ENCODE measurements at places on chromosomes 16 and 17.

- no peak for DNase-seq
Measured at GRCh38 chr17:79251824-79252223, 177.2 kb downstream of the ENGASE start.

DNA sequence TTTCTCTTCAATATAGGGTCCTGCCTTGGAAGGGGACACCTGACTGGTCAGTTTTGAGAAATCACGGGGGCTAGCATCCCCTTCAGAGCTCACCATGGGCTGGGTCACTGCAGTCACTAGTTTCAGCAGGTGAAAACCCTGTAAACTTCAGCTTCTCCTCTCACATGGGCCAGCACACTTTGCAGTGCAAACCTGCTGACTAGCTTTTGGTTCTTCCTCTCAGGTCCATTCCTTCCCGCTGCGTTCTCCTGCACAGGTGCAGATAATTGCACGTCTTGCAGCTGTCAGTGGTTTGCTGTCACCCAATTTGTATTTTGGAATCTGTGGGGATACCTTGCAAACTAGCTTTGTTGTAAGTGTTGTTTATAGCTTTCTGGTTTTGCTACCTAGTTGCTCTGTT is 95.1 kb downstream of the LYRM1 start:
- DNase-seq = no peak

DNA sequence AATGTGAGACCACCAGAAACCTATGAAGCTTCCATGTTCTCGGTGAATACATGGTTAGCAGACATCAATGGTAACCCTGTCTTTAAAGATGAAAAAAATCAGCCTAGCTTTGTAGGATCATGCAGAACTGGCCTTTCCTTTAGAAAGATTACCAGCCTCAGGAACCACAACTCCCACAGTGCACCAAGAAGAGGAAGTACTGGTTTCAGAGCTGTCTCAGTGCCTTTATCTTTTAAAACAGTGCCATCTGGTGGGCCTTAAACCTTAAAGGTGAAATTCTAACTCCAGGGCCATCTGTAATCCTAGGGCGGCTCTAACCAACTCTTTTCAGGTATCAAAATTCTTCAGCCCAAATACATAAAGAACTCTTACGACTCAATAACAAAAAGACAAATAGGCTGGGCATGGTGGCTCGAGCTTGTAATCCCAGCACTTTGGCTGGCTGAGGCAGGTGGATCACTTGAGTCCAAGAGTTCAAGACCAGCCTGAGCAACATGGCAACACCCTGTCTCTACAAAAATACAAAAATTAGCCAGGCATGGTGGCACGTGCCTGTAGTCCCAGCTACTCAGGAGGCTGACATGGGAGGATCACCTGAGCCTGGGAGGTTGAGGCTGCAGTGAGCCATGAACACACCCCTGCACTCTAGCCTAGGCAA is 5.4 kb downstream of the ATPAF2 start:
- peak; percentile 24 for DNase-seq

DNA sequence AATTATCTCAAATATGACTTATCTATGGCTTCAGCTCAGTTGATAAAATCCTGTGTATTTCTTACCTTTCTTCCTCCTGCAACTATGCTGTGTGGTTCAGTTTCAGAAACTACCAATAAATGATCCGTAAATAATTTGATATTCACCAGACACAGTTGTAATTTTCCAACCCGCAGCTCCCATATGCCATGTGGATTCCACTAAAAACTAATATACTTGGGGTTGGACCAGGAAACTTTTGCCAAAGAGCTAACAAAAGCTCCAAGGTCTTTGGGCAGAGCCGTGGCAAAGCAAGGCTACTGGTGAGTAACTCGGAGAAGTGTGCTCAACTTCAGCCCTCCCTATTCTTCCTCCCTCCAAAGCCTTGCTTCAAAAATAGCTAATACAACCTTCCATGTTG is 2.3 kb upstream of the CHST6 start:
- DNase-seq = no peak

DNA sequence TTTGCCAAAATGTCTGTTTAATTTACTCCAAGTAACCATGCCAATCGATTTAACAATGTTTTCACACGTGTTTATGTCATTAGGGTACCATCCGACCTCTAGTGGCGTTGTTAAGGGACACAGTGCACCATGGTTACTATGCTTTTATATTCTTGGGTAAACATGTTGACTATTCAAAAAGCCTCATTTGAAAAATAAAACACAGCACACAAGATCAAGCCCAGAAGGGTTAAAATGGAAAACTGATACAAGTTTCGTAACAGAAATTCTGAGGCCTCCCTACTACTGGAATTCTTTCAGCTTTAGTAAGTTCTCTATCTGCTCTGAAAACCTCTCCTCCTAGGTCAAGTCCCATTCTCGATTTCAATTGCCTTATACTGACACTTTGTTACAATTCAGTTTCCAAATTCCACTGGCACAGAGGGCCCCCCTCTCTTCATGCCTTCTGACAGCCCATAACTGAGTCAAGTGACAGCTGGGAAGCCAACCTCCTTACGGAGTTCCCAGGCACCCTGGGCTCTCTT is 2.1 kb downstream of the CFAP20 start:
- no peak for DNase-seq

GRCh38 chr16:68366062-68366461 is 55.2 kb downstream of the PRMT7 start:
- DNase-seq = no peak

DNA sequence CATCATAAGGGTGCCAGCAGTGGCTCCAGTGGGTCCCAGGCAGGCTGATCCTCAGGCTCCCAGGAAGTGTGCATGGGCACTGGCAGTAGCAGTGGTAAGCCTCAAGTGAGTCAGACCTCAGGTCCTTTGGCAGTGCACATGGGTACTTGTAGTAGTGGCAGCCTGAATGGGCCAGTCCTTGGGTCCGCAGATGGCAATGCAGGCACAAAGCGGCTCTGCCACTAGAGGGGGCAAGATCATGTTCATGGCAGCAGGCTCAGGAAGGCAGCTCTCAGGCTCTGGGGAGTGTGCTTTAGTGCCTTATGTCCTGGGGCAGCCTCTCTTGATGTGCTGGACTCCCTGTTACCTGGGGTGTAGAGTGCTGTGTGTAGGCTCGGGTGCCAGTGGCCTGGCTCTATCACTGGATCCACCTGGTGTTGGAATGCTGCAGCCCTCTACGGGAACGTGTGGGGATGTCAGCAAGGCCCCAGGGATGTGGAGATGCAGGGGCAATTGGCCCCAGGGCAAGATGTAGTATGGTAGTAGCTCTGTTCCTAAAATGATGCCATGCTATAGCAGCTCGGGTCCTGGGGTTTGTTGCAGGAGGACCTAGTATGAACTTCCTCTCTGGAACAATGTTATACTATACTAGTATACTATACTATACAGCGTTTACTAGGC is 11.0 kb downstream of the ACSM3 start:
- no peak for DNase-seq

- no peak for DNase-seq
Measured at GRCh38 chr16:55663765-55664677, 8.2 kb downstream of the SLC6A2 start.

- no peak for DNase-seq
Measured at GRCh38 chr16:66003201-66003600, 363.3 kb upstream of the CDH5 start.

DNA sequence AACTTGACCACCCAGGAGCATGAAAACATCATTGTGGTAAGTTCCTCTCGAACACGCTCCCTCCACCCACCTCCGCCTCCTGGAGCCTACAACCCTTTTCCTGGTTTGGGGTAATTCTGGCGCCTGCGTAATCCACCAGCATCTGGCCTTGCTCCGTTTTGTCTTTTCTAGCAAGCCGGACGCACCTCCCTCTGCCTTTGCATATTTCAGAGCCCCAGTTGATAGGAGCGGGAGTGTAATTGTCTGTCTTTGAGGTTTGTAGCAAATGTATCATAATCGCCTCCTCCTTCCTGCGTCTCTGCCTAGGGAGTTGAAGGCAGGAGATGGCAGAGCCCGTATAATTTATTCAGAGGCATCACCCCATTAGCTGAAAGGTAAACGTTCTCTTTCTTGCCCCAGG is 121.3 kb upstream of the PLCG2 start:
- DNase-seq = no peak

DNA sequence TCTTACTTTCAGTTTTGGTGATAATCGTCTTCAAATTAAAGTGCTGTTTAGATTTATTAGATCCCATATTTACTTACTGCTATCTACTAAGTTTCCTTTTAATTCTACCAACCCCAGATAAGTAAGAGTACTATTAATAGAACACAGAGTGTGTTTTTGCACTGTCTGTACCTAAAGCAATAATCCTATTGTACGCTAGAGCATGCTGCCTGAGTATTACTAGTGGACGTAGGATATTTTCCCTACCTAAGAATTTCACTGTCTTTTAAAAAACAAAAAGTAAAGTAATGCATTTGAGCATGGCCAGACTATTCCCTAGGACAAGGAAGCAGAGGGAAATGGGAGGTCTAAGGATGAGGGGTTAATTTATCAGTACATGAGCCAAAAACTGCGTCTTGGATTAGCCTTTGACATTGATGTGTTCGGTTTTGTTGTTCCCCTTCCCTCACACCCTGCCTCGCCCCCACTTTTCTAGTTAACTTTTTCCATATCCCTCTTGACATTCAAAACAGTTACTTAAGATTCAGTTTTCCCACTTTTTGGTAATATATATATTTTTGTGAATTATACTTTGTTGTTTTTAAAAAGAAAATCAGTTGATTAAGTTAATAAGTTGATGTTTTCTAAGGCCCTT is 56.8 kb downstream of the HLF start:
- no peak for DNase-seq

GRCh38 chr17:8405499-8406016 is 7.9 kb upstream of the RNF222 start:
- DNase-seq = no peak

GRCh38 chr16:15925631-15926030 is 23.8 kb upstream of the ABCC1 start:
- DNase-seq = no peak

DNA sequence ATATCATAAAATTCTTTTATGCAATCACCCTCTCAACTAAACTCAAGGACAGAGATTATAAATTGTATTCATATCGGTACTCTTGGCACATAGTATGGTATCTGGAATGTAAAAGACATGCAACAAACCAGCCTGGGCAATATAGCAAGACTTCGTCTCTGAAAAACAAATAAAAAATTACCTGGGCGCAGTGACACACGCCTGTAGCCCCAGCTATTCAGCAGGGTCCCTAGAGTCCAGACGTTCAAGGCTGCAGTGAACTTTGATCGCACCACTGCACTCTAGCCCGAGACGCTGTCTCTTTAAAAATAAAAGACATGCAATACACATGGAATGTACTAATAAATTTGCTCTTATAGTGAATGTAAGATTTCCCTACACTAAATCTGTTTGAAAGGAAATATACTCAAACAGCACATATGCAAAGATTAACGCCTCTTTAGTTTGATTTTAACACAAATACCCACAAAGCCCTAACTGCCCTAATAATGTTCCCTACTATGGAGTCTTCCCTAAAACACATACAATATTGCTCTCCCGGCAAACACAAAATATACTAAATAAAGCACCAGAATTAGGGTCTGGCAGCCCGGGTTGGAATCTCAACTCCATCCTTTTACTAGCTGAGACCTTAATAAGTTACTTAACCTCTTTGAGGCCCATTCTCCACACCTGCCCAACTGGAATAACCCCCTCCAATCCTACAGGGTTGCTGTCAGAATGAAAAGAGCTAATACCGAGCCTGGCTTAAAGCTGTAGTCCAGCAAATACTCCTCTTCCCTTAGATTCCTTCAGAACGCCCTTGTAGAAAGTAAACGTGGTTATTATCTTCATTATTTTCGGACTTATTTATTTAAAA is 1.2 kb downstream of the ABCA5 start:
- DNase-seq = no peak

- no peak for DNase-seq
Measured at GRCh38 chr17:66398617-66399016, 96.2 kb downstream of the PRKCA start.

DNA sequence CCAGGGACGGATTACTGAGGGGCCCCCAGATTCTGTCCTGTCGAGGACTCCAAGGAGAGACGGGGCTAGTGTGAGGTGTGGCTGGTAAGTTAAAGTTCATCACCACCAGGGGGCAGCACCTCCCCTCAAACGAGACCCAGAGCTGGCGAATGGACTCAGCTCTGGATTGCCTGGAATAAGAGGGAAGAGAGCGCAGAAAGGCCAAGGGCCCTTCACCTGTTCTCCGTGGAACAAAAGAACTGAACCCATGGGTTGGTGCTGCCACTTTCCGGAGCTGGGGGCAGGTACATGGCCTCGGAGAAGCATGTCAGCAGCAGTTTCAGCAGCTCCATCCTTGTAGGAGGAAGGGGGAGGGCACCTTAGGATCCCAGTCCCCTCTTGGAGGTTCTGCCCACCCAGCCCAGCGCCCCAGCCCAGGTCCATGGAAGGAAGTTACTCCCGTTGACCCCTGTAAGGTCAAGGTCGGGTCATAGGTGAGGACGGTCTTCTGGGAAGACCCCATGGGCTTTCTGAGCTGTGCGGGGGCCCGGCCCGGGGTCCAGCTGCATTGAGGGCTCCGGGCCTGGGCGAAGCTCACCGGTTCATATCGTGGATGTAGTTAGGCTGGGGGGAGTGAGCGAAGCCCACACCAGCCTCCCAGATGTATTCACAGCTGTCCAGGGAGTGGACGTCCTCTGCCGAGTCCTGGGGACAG is 10.8 kb downstream of the HID1 start:
- DNase-seq = peak; percentile 78

DNA sequence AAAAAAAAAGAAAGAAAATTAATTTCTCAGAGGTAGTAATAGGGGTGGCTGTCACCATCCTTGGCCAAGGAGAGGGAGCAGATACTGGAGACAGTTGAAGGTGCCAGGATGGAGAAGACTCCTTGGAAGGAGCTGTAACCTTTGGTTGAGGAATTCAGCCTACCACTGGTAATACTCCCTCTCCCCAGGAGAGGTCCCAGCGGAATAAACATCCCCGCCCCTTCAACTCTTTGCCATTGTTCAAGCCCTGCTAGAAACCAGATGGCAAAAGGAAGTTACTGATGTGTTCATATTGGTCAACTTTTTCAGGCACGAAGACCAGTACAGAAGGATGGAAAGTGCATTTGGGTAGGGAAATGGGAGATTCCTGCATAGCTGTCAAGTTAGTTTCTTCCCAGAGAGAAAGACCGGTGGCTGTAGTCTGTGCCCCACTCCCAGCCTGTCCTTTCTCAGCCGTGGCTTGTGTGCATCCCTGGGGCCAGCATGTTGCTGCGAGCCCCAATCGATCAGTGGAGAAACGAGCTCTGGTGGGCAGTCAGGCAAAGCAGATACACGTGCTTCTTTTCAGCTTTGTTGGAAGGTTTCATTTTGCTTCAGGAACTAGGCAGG is 612.1 kb downstream of the MAF start:
- DNase-seq = no peak

Measured in anterior cingulate cortex (tissue), 58 donors.